ENCODE measurements at places on chromosomes 4 and X. TPM values are rescaled to one million over a fixed set of nuclear protein-coding genes. Genes with fewer than 3 reads are reported as not detected.

DNA sequence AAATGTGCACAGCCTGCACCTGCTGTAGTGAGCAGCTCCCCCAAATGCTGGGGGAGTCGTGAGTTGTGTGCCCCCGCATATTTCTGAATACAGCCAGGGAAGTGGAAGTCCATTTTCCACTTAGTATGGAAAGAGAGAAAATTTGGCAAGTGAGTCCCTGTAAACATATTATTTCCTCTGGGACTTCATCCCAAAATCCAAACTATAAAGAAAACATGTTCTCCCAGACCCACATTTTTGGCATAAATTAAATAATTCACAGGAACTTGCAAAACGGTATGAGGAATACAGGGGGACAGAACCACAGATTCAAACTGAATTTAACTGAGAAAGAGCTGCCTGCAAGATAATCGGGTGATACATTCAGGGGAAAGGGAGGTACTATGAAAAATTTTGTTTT is 107.2 kb downstream of the GPR143 start:
- DNase-seq, result no peak
- H3K4me3 ChIP-seq, result no peak overlapping the region
- H3K27ac ChIP-seq, result no peak overlapping the region
- H3K36me3 ChIP-seq, result no peaks in the 10 kb centered on the region
- no peaks in the 10 kb centered on the region for H3K27me3 ChIP-seq

GRCh38 chr4:55242506-55242905 is 103.5 kb upstream of the SRD5A3 start:
- H3K27ac ChIP-seq, result no peak overlapping the region
- H3K36me3 ChIP-seq, result no peaks in the 10 kb centered on the region
- no peak for DNase-seq
- H3K27me3 ChIP-seq, result no peaks in the 10 kb centered on the region
- H3K4me3 ChIP-seq, result no peak overlapping the region

DNA sequence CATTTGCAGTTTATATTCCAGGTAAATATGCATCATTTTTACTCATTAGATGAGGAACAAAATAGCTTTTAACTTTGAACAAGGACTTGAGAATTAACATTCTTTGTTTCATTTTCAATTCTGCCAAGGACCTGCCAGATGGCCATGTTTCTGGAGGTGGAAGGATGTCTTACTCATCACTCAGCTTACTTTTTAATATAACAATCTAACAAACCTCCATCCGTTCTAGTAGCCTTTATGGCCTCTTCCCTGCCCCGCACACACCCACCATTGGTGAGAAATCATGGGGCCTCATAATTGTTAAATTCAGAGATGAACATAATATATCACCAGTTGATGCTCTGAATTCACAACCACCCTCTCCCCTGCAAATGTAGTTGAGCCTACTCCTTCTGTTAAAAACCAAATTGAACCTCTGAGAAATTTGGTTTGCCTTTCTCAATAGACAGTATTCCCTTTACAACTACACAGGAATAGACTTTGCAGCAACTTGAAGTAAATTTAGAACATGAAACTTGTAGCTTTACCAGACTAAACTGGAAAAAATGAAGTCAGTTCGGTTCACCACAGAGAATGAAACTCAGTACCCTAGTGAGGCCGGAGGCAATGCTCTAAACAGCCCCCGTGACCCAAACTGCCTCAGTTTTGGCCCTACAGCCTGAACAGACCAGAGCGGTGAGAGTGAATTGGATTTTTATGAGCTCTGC is 50.1 kb upstream of the ACSL4 start:
- H3K27ac ChIP-seq, result no peak overlapping the region
- H3K4me1 ChIP-seq, result no peaks in the 10 kb centered on the region
- no peak overlapping the region for H3K4me3 ChIP-seq
- H3K27me3 ChIP-seq, result no peaks in the 10 kb centered on the region
- no peaks in the 10 kb centered on the region for H3K36me3 ChIP-seq

GRCh38 chr4:57119054-57119651 is 9.0 kb upstream of the IGFBP7 start:
- peaks cover 22% of the 10 kb centered on the region for H3K27me3 ChIP-seq
- H3K4me1 ChIP-seq, result no peaks in the 10 kb centered on the region
- no peaks in the 10 kb centered on the region for H3K36me3 ChIP-seq

PRRG3 gene
- not detected for total RNA-seq

LRBA gene
- total RNA-seq, result 49.0 TPM
